NCI-H526 treated with DMSO at 0.1 percent for 48 hours (cell line): ENCODE measurements at places on chromosomes 5 and 9.

DNA sequence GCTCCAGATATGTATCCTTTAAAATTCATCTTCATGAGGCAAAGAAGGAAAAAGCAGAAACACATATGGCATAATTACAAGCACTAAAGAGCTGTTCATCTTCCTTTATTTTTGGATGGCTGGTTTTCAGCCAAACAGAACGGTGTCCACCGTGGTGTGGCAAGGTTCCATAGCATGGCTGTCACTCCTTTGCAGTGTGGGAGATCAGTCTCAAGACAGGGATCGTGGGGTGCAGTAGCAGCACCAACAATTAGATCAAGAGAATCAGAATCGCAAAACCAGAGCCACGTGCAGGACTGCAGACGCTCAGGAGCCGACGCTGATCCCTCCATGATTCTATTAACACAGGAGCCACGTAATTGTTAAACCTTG lies 79.5 kb downstream of the SEMA4D start:
- no peak for DNase-seq

- no peak for DNase-seq
Measured at GRCh38 chr9:77759391-77759790, 111.3 kb upstream of the GNA14 start.

- DNase-seq = peak; percentile 58
Measured at GRCh38 chr9:137046088-137046787, at the start of gene NPDC1. NPDC1 (minus strand) TSS chr9:137046177; CDS start chr9:137045989, 188 bp downstream.

DNA sequence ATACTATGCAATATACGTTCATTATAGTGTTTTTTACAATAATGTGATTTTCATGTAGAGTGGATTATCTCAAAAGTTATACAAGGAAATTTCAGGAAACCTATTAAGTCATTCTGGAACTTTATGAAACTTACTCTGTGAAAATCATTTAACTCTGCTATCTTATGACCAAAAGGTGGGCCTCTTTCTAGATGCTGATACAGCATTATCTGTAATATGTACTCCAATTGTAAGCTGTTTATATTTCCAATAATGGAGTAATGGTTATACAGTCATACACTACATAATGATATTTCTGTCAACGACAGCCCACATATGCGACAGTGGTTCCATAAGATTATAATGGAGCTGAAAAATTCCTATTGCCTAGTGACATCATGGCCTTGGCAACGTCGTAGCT lies 18.8 kb upstream of the PCSK5 start:
- no peak for DNase-seq

DNA sequence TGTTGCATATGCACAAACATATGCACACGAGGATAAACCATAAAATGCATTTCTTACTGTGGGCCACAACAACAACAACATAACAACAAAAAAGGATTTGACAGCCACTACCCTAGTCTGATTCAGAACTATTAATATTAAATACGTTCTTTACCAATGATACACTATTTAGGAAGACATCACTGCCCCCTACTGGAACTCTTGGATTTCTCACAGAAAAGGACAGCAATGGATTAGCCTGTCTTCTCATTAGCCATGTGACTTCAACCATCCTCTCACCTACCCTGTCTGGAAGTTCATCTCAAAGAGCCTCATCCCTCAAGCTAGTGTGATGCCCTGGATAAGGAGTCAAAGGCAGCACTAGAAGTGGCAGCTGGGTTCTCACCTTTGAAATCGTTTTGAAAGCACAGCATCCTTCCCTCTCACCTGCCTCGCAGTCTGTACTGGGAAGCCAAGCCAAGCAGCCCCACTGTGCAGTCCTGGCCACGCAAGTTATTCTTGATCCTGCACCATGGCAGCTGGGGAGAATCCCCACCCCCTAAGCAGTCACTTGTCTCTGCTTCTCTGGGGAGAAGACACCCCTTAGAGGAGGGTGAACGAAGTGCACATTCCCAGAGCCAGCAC lies 64.6 kb downstream of the SH3TC2 start:
- DNase-seq = peak; percentile 24

DNA sequence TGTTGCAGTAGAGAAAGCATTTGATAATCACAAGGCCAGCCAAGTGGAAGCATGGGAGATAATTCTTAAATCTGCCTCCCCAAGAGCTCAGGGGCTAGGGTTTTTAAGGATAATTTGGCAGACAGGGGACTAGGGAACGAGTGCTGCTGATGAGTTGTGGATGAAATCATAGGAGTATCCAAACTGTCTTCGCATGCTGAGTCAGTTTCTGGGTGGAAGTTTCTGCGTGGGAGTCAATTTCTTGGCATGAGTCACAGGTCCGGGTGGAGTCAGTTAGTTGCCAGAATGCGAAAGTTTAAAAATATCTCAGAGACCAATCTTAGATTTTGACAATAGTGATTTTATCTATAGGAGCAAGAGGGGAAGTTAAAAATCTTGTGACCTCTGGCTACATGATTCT lies 112.6 kb downstream of the TMC1 start:
- no peak for DNase-seq

GRCh38 chr9:125169895-125170294 lies 19.7 kb downstream of the PPP6C start:
- DNase-seq = no peak

DNA sequence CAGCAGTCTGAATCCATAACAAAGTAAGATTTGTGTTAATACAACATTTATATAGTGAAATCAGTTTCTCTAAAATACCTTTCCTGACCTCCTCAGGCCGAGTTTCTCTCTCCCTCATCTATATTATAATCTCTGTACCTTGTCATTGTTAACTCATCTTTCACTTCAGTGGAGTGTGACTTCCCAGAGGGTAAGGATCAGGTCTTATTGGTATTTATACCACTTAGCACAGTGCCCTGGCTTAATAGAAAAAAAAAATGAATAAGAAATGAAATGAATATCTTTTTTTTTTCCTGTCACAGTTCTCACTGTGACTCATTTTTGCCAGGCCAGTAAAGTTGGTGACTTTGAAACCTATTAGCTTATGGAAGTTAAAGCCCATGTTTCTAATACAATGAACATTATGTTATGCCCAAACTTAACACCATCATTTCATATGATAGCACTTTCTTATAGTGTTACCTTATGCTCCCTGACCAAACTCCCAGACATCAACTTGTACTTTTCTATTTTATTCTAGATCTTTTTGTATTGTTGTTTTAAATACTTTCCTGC lies 90.1 kb downstream of the NR3C1 start:
- DNase-seq = no peak

DNA sequence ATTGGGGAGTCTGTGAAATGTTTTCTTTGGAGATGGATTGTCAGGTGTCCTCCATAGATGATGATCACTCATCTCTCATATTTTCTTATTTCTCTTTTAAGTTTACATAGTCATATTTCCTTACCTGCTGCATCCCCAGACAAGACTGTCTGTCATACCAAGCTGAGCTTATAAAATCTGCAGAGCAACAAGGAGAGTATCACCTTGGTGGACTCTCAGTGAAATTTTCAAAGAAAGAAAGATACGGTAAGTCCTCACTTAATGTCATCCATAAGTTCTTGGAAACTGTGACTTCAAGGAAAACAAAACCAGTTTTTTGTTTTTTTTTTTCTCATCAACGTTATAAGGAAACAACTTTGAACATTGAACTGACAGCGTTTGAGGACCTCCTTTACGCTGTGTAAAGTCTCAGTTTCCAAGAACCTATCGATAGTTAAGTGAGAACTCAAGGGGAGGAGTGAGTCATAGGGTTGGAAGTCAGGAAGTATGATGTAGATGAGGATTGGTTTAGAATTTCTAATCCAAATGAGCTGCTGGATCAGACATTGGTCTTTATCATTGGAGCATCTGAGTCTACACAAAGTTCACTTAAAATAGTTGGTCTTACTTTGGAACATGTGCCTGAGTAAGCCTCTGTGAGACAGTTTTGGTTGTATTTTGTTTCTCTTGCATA lies 45.5 kb downstream of the SPIN1 start:
- DNase-seq = no peak

GRCh38 chr5:10481241-10481935 lies 39.7 kb downstream of the ROPN1L start:
- DNase-seq = peak; percentile 96

- DNase-seq = no peak
Measured at GRCh38 chr9:69798744-69799143, 21.9 kb upstream of the CFAP95 start.

- DNase-seq = no peak
Measured at GRCh38 chr5:126912616-126913200, 117.7 kb downstream of the MARCHF3 start.

GRCh38 chr9:130366072-130366471 lies 78.7 kb upstream of the ASS1 start:
- DNase-seq = no peak

GRCh38 chr5:148179234-148179824 lies 11.0 kb downstream of the SPINK14 start:
- peak; percentile 11 for DNase-seq

- DNase-seq = no peak
Measured at GRCh38 chr5:6565492-6565891, 67.4 kb downstream of the NSUN2 start.
